ENCODE measurements at places on chromosomes 7 and 10. TPM values are rescaled to one million over a fixed set of nuclear protein-coding genes. Genes with fewer than 3 reads are reported as not detected.

DNA sequence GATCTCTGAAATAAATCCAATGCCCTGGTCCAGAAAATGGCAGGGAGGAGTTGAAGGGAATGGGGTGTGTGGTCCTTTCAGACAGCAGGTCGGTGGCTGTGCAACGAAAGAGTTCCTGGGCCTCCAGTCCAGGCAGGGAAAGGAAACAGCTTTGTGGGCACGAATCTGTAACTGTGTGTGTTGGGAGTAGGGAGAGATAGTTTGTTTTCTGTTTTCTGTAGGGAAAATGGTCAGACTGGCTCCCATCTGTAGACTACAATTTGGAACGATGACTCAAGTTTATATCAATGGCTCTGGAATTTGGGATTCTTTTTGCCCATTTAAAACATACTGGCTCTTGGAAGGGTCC, 2.6 kb upstream of the HOXA9 start:
- no peak for DNase-seq

The SLC39A12 gene
- total RNA-seq, result not detected

DNA sequence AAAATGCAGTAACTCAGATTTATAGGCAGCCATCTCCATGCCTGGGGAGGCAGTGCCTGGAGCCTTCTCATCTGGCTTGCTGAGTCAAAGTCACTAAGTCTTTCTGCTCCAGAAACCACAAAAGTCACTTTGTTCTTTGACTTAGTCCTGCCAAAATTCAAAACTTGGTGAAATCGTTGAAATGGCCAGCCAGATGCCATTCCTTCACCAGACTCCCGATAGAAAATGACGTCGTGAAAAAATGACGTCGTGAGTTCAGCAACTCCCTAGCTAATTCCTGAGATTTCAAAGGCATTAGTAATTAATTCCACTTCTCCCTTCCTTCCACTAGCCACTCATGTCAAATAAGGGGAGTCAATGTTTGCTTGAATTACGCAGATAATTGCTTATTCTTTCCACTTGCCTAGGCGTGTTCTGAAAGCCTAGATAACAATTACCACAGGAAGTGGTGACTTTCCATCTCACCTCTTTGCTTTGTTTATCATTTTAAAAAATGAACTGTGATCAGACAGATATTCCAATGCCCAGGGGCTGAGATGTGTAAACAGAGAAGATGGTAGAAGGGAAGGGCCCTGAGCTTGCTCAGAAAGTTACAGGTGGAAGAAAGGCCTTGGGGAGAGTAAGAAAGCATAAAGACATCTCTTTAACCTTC, 48.5 kb upstream of the OSBPL3 start:
- DNase-seq, result peak; percentile 87

DNA sequence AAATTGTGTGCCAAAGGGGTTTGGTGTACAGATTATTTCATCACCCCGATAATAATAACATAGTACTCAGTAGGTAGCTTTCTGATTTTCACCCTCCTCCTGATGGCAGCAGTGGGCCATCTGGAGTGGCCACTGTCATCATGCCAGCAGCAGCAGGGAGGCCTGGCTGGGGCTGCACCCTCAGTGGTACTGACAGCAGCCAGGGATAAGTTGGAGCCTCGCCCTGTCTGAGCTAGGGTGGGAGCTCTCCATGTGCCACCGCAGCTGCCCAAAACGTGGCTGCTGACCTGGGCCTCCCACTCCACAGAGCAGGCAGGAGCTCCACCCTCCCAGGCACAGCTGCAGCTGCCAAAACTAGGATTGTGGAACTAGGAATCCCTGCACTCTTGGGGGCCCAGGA, 700.8 kb upstream of the KCND2 start:
- no peak for DNase-seq

The GRB10 gene
- total RNA-seq, result 28.4 TPM

DNA sequence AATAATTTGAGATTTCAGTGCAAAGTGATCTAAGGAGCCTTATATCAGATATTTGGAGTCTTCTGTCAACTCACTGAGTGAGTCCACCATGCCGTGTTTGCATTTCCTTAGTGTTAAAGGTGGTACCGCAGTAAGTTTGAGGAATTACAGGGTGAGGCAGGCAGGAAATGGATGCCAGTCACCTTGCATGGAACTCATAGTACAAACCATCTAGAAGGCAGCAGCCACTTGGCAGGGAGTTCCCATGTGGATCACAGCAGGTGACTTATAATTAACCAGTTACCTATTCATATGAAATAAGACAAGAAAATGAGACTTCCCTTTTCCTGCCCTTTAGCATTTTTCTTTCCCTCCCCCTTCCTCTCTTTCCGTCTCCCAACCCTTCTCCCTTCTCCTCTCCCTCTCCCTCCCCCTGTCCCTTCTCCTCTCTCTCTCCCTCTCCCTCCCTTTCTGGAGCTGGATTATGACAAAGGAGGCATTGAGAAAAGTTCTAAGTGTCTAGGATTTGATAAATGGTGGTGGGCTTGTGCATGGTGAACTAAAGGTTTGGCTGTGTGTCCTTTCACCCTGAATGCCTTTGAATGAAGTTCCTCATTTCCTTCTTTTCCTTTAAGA, 94.1 kb downstream of the LRRC4 start:
- no peak for DNase-seq

DNA sequence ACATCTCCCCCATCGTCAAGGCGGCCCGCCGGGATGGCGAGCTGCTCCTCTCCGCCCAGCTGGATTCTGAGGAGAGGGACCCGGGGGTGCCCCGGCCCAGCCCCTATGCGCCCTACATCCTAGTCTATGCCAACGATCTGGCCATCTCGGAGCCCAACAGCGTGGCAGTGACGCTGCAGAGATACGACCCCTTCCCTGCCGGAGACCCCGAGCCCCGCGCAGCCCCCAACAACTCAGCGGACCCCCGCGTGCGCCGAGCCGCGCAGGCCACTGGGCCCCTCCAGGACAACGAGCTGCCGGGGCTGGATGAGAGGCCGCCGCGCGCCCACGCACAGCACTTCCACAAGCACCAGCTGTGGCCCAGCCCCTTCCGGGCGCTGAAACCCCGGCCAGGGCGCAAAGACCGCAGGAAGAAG, 10.1 kb downstream of the GDF10 start:
- no peak for DNase-seq

- DNase-seq, result no peak
Observed at GRCh38 chr7:124550036-124550435, 215.6 kb downstream of the GPR37 start.

The IFIT1B gene
- total RNA-seq, result not detected

DNA sequence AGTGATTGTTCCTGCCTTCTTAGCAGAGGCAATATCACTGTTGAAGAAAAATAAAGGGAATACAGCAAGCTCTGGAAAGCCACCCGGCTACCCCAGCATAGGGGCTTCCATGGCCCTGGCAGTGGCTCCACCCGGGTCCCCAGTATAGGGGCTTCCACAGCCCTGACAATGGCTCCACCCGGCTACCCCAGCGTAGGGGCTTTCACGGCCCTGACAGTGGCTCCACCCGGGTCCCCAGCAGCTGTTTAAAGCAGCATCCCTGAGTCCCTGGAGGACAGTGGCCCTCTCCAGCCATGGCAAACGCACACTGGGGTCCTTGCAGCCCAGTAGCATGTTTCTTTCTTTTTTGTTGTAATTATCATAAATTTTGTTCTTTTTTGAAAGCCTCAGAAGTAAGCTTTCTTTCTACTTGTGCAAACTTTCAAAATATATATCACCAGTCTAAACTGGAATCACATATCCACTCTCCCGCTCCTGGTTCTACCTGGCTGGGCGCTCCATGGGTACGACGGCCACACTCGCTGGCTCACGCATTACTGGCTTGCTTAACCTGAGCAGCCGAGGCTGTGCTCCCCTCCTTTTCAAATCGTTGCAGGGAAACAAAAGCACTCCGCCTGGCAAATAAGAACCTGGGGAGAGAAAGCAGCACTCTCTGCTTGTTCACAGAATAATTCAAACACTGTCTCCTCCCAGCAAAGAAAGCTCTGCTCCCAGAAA, 62.1 kb downstream of the TCERG1L start:
- no peak for DNase-seq

GRCh38 chr7:158103378-158103777, 484.2 kb downstream of the PTPRN2 start:
- no peak for DNase-seq

DNA sequence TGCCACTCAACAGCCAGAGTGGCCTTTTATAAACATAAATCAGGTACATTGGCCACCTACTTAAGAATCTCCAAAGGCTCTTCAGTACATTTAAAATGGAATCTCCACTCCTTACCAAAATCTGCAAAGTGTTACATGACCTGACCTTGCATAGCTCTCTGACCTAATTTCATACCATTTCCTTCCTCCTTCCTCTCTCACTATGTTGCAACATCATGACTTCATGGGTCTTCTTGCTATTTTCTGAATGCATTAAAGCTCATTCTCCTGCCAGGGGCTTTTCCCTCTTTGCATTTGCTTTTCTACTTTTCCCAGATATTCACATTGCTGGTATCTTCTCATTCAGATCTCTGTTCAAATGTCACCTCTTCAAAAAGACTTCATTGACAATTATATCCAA, 22.1 kb upstream of the PPP1R17 start:
- no peak for DNase-seq

The PDK4 gene
- total RNA-seq, result 1.8 TPM

- no peak for DNase-seq
Observed at GRCh38 chr7:83130623-83131545, 31.8 kb downstream of the PCLO start.

The HDAC9 gene
- 33.3 TPM for total RNA-seq

The RNLS gene
- total RNA-seq, result 6.3 TPM

GRCh38 chr10:75396631-75397495, 4.7 kb downstream of the ZNF503 start:
- DNase-seq, result peak; percentile 56

The NYAP1 gene
- total RNA-seq, result 1.5 TPM

The BICC1 gene
- total RNA-seq, result 15.2 TPM

The VGF gene
- total RNA-seq, result 0.54 TPM

The MCM10 gene
- 1.5 TPM for total RNA-seq

The STK31 gene
- not detected for total RNA-seq

The ZSCAN25 gene
- total RNA-seq, result 18.8 TPM

Data from mammary epithelial cell (primary cell).